ENCODE measurements at places on chromosomes 7 and 10.
A peak's percentile ranks its signal among the peaks of the same experiment; 100 is the strongest.

DNA sequence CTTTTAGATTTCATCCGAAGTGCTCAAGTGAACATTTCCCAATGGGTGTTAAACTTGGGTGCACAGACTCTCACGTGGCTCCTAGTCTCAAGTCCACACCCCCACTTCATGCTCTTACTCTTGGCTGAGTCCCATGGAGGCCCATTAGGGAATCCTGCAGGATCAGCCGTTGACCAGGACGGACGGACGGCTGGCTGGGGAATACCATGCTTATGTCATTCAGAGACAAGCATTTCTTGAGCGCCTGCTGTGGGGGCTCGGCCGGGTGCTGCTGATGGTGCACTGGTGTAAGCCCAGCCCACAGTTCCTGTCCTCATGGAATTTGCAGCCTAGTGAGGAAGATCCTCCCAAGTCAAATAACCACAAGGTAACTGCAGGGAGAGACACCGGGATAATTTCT is 44.7 kb downstream of the PITRM1 start:
- DNase-seq, result no peak
- H3K27me3 ChIP-seq, result no peaks in the 10 kb centered on the region
- no peaks in the 10 kb centered on the region for H3K4me1 ChIP-seq

- H3K36me3 ChIP-seq, result no peaks in the 10 kb centered on the region
- H3K4me1 ChIP-seq, result no peaks in the 10 kb centered on the region
- no peak for DNase-seq
- no peak overlapping the region for H3K27ac ChIP-seq
- H3K27me3 ChIP-seq, result no peaks in the 10 kb centered on the region
Observed at GRCh38 chr7:146701166-146701565, 584.6 kb downstream of the CNTNAP2 start.

- H3K4me1 ChIP-seq, result no peaks in the 10 kb centered on the region
- H3K27me3 ChIP-seq, result no peaks in the 10 kb centered on the region
- H3K27ac ChIP-seq, result no peak overlapping the region
- DNase-seq, result no peak
- H3K4me3 ChIP-seq, result no peak overlapping the region
Observed at GRCh38 chr7:106486331-106486730, 174.6 kb downstream of the CCDC71L start.

GRCh38 chr7:152710153-152710442 is 34.2 kb upstream of the XRCC2 start:
- H3K36me3 ChIP-seq, result no peaks in the 10 kb centered on the region
- H3K27me3 ChIP-seq, result no peaks in the 10 kb centered on the region
- DNase-seq, result no peak
- H3K4me1 ChIP-seq, result no peaks in the 10 kb centered on the region

DNA sequence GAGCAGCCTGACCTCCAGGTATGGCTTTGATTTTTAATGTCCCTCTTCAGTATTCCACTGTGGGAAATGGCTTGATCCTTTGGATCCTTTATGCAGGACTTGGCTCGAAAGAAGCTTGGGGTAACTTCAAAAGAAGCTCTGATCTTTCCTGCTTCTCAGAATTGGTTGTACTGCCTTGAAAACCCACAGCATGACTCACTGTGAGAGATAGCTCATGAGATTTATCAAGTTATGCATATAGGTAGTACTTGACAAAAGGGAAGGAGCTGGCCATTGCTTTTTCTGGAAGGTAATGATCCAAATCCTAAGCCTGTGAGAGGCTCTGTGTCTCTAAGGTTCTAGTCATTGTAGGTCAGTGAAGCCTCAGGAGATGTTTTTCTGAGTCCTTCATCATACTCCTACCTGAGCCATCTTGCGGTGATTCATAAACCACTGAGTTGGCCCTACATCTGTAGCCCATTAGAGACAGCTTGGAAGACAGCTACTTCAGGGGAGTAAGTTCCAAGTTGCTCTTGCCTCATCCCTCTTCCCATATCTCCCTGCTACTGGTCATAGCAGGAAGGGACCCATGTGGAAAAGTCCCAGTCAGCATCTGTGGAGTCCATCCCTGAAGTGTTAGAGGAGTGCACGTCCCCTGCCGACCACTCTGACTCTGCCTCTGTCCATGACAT is 36.7 kb upstream of the NFKB2 start:
- H3K4me3 ChIP-seq, result no peak overlapping the region
- H3K27ac ChIP-seq, result no peak overlapping the region
- H3K27me3 ChIP-seq, result no peaks in the 10 kb centered on the region
- H3K36me3 ChIP-seq, result peaks cover 61% of the 10 kb centered on the region

GRCh38 chr7:94656925-94657731 is 1.2 kb upstream of the SGCE start:
- H3K4me1 ChIP-seq, result peaks cover 20% of the 10 kb centered on the region
- H3K4me3 ChIP-seq, result peak overlapping the region; percentile 49
- H3K27me3 ChIP-seq, result peaks cover 32% of the 10 kb centered on the region

DNA sequence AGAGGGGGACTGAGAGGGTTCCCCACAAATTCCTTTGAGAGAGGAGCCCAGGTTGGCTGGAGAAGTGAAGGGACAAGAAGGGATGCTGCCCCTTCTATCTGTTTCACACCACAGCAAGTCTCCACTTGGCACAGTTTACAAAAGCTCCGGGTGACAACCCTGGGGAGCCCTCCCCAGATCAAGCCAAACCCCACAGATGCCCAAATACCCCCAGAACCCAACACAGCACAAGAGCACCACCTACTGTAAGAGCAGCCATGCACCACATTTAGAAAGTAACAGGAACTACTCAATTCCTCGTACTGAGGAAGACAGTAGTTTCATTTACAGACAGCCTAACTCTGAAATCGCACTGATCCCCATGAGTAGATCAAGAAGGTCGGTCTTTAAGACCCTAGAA is 67.8 kb upstream of the ATP6V0A4 start:
- H3K4me1 ChIP-seq, result no peaks in the 10 kb centered on the region
- H3K27ac ChIP-seq, result no peak overlapping the region
- no peaks in the 10 kb centered on the region for H3K27me3 ChIP-seq
- peak; percentile 21 for DNase-seq
- H3K4me3 ChIP-seq, result no peak overlapping the region
- H3K36me3 ChIP-seq, result no peaks in the 10 kb centered on the region

GRCh38 chr7:117686311-117686935 is 186.8 kb downstream of the CTTNBP2 start:
- no peaks in the 10 kb centered on the region for H3K4me1 ChIP-seq
- H3K27ac ChIP-seq, result no peak overlapping the region
- H3K27me3 ChIP-seq, result no peaks in the 10 kb centered on the region
- no peak for DNase-seq
- no peak overlapping the region for H3K4me3 ChIP-seq

GRCh38 chr7:18384491-18385143 is 110.9 kb upstream of the HDAC9 start:
- H3K36me3 ChIP-seq, result no peaks in the 10 kb centered on the region
- H3K27ac ChIP-seq, result no peak overlapping the region
- H3K4me1 ChIP-seq, result no peaks in the 10 kb centered on the region
- no peaks in the 10 kb centered on the region for H3K27me3 ChIP-seq
- no peak overlapping the region for H3K4me3 ChIP-seq

GRCh38 chr7:6382817-6383216 is 64.9 kb downstream of the DAGLB start:
- no peaks in the 10 kb centered on the region for H3K36me3 ChIP-seq
- H3K4me1 ChIP-seq, result peaks cover 46% of the 10 kb centered on the region
- DNase-seq, result no peak
- no peaks in the 10 kb centered on the region for H3K27me3 ChIP-seq

GRCh38 chr7:123784263-123784662 is 35.5 kb upstream of the WASL start:
- H3K4me3 ChIP-seq, result no peak overlapping the region
- DNase-seq, result no peak
- no peak overlapping the region for H3K27ac ChIP-seq
- H3K27me3 ChIP-seq, result no peaks in the 10 kb centered on the region
- H3K36me3 ChIP-seq, result no peaks in the 10 kb centered on the region

DNA sequence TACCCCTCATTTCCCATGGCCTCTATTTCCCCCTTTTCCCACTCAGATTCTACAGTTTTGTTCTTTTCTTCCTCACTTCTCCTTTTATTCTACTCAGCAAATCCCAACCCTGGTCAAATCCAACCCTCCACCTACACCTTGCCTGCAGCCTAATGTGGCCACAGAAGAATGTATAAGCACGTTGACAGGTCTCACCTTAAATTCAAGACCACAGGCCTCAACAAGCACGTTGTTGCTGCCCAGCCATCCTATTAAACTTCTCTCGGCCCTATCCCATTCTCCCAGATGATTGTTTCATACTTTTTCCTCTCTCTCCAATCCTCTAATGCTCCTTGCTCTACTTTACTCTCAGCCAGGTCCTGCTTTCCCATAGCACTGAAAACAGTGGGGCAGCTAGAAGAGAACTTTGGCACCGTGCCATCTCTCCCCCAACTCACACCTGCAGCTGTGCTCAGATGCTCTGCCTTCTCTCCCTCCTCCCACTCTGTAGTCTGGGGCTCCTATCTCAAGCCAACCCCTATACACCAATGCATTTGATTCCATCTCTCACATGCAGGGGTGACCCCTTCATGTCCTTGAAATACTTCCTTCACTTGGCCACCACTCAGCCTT is 6.8 kb upstream of the EIF3A start:
- no peaks in the 10 kb centered on the region for H3K27me3 ChIP-seq
- no peak overlapping the region for H3K4me3 ChIP-seq
- no peaks in the 10 kb centered on the region for H3K36me3 ChIP-seq
- peaks cover 31% of the 10 kb centered on the region for H3K4me1 ChIP-seq
- no peak for DNase-seq
- no peak overlapping the region for H3K27ac ChIP-seq

GRCh38 chr7:106614751-106615150 is 46.2 kb downstream of the CCDC71L start:
- H3K4me3 ChIP-seq, result no peak overlapping the region
- no peak overlapping the region for H3K27ac ChIP-seq
- H3K4me1 ChIP-seq, result no peaks in the 10 kb centered on the region
- DNase-seq, result no peak
- H3K27me3 ChIP-seq, result no peaks in the 10 kb centered on the region

DNA sequence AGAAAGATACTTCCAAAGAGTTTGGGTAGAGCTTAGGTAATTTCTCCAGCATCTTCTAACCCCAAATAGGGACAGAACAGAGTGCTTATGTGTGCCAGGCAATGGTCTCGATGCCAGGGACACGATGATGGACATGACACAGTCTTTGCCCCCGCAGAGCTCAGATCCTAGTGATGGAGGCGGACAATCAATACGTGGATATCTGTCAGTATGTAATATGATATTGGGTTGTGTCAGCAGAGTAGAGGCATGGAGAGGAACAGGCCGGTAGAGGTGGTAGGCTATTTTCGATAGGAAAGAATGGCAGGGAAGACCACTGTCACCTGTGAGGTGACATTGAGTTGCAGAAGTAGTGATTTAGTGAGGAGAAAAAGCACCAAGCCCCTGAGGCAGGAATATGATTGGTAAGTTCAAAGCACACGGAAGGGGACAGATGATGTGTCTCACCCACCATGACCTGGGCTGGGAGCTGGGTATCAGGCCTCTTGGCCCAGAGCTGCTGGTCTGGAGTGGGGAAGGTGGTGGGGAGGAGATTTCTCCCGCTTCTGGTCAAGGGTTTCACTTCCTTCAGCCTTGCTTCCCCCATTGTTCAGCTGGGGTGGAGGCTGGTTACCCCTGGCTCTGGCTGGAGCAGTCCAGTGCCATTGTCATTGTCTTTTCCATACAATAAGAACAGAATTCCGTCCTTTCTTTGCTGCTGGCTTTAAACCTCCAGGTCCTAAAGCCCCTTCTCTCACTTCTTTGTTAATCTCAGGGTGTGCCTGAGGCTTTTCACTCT is 36.0 kb upstream of the SRGN start:
- H3K36me3 ChIP-seq, result no peaks in the 10 kb centered on the region
- no peak for DNase-seq

DNA sequence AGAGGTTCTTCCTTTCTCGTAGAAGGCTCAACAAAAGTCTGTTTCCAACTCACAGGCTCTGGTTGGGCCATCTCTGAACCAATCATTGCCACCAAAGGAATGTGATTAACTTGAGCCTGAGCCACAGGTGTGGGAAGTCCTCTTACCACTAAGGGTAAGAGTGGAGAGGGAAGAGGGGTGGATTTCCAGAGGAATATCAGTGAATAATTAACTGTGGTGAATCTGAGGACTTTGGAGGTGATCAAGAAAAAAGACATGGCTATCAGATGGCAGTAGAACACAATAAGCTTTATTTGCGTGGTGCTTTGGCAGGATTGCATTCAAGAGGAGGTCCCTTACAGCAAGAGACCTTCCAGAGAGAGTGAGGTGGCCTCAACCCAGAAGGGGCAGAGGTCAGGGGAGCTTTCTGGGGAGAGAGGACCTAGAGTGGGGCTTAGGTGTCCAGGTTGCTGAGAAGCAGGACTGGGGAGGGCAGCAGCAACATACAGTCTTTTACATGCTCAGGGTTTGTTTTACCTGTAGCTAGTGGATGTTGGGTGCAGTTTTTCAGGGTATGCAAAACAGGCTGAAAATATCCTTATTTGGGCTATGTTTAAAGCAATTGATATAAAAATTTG is 61.4 kb downstream of the BBS9 start:
- DNase-seq, result no peak
- H3K4me1 ChIP-seq, result peaks cover 5% of the 10 kb centered on the region
- H3K27me3 ChIP-seq, result no peaks in the 10 kb centered on the region
- H3K4me3 ChIP-seq, result no peak overlapping the region
- no peak overlapping the region for H3K27ac ChIP-seq
- H3K36me3 ChIP-seq, result no peaks in the 10 kb centered on the region

DNA sequence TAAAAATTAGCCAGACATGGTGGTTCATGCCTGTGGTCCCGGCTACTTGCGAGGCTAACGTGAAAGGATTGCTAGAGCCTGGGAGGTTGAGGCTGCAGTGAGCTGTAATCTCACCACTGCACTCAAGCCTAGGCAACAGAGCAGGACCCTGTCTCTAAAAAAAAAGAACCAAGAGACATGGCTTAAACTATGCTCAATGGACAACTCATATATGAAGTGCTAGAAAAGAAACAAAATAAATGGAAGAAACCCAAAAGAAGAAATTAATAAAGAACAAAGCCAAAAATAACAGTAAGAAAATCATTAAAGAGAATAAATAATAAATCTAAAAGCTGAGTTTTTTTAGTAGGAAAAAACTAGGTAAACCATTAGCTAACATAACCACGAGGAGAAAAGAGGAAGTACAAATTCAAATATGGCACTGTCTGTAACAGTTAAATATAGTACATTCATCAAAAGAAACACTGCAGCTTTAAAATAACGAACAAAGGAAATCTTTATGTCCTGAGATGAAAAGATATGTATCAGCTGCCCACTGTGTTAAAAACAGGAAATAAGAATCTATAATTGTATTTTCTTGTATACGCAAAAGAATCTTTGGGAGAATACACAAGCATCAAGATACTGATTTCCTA is 48.7 kb downstream of the UPF2 start:
- H3K27me3 ChIP-seq, result no peaks in the 10 kb centered on the region
- no peak overlapping the region for H3K4me3 ChIP-seq
- DNase-seq, result no peak

- H3K27me3 ChIP-seq, result no peaks in the 10 kb centered on the region
- peaks cover 21% of the 10 kb centered on the region for H3K4me1 ChIP-seq
- no peak overlapping the region for H3K4me3 ChIP-seq
- DNase-seq, result no peak
- H3K27ac ChIP-seq, result no peak overlapping the region
Observed at GRCh38 chr10:72132854-72133253, 44.5 kb upstream of the SPOCK2 start.

- peaks cover 10% of the 10 kb centered on the region for H3K36me3 ChIP-seq
- peaks cover 40% of the 10 kb centered on the region for H3K4me1 ChIP-seq
- peak overlapping the region; percentile 86 for H3K4me3 ChIP-seq
- H3K27me3 ChIP-seq, result no peaks in the 10 kb centered on the region
- DNase-seq, result peak; percentile 38
Observed at GRCh38 chr7:107891636-107892366, 818 bp downstream of the DLD start.

GRCh38 chr7:143256325-143256724 is 6.9 kb upstream of the GSTK1 start:
- peaks cover 69% of the 10 kb centered on the region for H3K4me1 ChIP-seq
- DNase-seq, result no peak
- H3K4me3 ChIP-seq, result no peak overlapping the region
- no peaks in the 10 kb centered on the region for H3K36me3 ChIP-seq
- H3K27ac ChIP-seq, result no peak overlapping the region

All from CD8-positive, alpha-beta memory T cell (primary cell).